ENCODE measurements at places on chromosomes 3 and 15.

- no peak for DNase-seq
These were observed 26.9 kb downstream of the STOML1 start for GRCh38 chr15:73965094-73965757.

DNA sequence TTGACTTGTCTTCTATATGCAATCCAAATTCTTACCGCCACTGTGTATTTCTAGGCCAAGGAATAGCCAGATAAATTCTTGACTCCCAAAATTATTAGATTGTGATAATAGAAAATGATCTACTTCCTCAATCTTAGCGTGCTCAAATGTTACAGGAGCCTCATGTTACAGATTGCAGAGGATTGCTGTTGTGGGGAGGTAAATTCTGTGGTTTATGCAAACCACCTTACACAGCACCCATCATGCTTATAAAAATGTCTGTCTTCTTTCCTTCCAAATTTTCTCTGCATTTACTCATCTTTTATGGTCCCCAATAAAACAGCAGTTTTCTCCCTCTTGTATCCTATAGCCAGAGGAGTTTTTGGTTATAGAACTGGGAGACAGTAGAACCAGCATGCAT is 420.2 kb upstream of the ROBO1 start:
- no peak for DNase-seq

DNA sequence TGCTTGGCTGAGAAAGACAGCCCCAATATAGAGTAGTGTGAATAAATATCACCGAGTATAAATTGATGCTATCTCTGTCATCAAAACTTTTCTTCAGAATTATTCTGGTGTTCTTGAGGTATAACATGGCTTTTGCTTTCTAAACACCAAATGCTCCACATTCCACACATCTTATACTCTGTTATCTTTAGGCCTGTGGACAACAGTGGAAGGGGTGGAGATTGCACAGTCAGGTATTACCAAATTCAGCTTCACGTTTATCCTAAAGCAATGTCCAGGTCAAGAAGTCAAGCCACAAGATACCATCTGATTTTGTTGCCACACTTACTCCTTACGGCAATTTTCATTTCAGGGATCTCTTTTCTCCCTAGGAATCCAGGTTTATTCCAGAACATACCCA is 394.8 kb downstream of the SI start:
- no peak for DNase-seq

DNA sequence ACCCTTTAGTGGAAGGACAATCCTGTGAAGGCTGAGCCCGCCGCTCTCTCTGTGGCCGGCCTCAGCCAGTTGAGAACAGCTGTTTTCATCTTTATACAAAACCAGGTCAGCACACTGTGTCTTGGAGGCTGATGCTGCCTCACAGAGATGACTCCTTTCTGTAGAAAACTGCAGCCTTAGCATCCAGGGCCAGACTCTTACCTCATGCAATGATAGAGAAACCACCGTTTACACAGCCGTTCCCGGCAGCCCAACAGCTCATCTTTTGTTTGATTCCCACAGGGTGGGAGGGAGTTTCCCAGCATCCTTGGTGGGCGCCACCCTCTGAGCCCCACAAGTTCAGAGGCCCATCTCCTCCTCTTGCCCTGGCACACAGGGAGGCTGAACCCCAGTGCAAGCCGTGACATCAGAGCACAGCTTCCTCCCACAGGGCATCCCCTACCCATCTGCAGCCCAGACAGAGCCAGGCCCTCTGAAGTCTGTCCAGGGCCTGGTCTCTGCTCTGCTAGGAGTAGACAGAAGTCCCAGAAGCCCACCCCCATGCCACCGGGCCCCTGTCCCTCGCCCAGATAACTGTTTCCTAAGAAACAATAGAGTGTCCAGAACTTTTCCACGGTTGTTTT is 105.0 kb downstream of the LRRK1 start:
- DNase-seq, result no peak

DNA sequence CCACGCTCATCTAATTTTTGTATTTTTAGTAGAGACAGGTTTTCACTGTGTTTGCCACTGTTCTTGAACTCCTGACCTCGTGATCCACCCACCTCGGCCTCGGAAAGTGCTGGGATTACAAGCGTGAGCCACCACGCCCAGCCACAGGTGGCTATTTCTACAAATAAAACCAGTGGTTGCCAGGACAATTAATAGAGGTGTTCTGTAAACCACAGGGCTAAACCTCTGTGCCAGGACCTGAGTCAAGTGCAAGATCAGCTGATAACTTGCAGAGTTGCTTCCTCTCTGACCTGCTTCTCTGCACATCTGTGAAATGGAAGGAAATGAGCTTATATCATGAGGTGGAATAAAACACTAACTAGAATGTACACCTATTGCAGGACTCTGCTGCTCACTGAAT is 72.8 kb downstream of the CD200R1L start:
- DNase-seq, result no peak
